Tongue (tissue), 3 donors: ENCODE measurements at places on chromosomes 1 and 21. TPM values are rescaled to one million over a fixed set of nuclear protein-coding genes. Genes with fewer than 3 reads are reported as not detected.

DNA sequence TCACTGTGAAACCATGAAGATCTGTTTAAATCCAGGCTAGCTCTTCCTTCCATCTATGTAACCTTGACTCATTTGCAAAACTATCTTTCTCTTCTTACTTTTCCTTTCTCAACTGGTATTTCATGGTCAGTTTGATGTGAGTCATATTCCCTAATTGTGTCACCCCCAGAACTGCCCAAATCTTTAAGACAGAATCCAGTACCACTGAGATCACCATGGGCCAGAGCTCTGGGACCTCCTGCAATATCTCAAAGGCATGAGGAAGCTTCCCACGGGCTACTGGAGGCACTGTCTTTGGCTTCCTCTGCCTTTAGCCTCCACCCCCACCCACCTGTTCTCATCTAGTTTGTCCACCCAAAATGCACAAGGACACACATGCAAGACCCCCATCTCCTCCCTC lies 274.4 kb upstream of the FMN2 start:
- no peak for DNase-seq

GRCh38 chr1:241596633-241597032 lies 43.5 kb downstream of the CHML start:
- DNase-seq, result no peak

DNA sequence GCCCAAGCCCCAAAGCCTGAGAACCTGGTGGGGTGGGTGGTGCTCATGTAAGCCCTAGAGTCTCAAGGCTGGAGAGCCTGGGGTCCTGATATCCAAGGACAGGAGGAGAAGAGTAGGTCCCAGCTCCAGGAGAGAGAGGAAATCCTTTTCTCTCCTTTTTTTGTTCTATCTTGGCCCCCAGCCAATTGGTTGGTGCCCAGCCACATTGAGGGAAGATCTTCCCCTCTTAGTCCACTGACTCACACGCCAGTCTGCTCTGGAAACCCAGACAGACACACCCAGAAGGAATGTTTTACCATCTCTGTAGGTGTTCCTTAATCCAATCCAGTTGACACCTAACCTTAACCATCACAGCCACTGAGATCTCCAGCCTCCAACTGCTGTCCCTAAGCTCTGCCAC lies 16.2 kb upstream of the LIN9 start:
- DNase-seq, result no peak

The AXDND1 gene
- 0.31 TPM for total RNA-seq

The OR2T2 gene
- not detected for total RNA-seq

DNA sequence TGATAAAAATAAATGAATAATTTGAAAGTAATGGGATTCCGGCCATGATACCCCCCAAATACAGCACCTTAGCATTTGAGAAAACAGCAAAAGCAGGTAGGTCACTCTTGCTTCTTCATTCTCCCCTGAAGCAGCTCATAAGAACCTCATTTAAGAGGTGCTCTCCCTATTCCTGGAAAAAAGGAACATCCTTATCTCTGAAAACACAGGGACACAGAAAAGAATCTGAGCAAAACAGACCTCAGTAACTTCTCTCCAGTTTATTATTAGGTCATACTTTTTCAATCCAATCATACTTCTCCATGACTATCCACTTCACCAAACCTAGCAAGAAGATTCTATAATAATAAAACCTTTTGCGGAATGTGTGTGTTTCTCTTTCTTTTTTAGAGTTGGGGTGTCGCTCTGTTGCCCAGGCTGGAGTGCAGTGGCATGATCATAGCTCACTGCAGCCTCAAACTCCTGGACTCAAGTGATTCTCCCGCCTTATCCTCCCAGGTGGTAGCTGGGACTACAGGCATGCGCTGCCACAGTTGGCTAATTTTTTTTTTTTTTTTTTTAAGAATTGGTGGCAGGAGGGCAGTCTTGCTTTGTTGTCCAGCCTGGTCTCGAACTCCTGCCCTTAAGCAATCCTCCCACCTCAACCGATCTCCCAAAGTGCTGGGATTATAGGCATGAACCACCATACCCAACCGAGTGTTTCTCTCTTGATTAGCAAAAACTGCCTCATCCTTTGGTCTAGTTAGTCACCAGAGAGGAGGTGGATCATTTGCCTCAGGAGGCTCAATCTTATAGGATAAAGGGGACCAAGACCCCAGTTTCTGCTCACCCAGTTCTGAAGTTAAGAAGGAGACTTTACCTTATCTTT lies 10.6 kb upstream of the TRIM33 start:
- DNase-seq, result no peak

The CXADR gene
- total RNA-seq, result 23.8 TPM

DNA sequence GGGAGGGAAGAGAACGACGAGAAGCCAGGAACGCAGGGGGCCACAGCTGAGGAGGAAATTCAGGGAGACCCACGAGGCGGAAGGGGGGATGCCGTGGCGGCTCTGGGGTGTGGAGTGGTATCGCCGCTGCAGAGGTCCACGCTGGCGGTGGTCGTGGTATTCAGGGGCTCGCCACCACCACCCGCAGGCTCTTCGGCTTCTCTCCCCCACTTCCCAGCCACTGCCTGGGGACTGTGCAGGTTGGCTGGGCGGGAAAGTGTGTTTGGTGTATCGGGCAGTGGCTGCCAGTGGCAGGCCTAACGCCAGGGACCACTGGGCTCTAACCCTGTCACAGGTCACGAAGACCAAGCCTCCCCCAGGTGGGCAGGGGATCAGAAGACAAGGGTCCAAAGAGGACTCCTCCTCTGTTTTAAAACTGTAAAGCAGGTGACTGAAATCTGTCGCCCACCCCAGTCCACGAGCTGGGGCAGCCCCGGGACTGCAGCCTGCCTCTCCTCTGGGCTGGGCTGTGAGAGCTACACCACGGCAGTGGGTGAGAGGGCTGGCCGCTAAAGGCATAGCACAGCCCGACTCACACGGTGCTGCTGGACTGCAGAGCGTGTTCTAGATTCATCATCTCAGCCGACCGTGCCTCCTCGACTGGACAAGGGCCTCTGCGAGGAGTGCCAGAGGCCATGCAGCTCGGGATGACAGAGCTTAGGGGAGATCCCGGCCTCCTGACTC lies 30.9 kb downstream of the SLC66A1 start:
- DNase-seq, result no peak

- peak; percentile 61 for DNase-seq
These were observed 3.8 kb downstream of the FBXO2 start for GRCh38 chr1:11650331-11650991.

DNA sequence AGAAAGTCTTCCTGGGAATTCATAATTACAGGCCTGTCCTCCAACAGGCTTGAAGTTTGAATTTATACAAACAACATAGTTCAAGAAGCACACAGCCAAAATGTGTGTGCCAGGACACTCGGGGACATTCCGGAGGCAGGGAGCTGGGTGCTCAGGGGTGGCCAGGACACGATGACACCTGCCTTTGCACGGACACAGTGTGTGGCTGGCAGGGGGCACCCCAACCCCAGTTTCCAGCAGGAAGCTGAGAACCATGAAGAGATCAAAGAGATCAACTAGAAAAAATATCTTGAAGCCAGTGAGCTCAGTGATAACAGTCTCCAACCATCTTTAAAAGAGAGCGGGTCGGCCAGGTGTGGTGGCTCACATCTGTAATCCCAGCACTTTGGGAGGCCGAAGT lies 32.5 kb upstream of the TRAPPC10 start:
- no peak for DNase-seq

DNA sequence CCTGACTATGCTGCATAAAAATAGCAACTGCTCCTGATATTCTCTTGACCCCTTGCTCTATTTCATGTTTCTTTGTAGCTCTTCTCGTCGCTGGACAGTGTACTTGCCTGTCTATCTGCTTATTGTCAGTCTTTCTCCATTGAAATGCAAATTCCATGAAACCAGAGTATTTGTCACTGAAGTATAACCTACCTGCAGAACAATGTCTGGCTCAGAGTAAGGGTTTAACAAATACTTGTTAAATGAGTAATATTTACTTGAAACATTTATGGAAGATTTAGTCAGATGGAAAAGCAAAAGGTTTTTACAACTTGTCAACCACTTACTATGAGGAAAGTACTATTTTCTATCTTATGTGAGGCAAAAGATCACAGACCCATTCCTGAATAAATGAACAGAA lies 19.9 kb upstream of the ERICH3 start:
- no peak for DNase-seq

The FCRLB gene
- 1.0 TPM for total RNA-seq

DNA sequence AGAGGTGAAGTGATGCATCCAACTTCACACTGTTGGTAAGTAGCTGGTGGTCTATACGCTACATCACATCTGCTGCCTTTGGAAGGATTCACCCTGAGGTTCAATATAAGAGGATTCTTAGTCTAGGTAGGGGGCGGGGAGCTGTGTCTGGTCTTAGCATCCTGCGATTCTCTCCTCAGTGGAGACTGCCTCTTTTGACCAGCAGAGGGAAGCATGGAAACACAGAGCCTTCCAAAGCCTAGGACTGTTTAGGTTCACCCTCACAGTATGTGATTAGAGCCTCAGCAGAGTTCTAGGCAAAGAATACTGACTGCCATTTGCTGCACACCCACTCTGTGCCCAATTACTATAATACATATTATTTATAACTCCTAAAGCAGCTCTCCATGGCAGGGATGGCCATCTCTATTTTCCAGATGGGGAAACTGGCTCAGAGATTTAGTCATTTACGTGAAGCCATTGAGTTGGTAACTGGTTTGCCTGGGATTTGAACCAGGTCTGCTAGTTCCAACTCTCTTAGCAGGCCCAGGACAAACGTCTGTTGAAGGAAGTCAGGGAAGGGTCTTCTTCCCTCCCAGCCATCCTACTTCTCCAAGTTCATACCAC lies 28.9 kb upstream of the EFCAB14 start:
- peak; percentile 39 for DNase-seq

The BATF3 gene
- total RNA-seq, result 3.0 TPM

The MFSD2A gene
- total RNA-seq, result 2.1 TPM

DNA sequence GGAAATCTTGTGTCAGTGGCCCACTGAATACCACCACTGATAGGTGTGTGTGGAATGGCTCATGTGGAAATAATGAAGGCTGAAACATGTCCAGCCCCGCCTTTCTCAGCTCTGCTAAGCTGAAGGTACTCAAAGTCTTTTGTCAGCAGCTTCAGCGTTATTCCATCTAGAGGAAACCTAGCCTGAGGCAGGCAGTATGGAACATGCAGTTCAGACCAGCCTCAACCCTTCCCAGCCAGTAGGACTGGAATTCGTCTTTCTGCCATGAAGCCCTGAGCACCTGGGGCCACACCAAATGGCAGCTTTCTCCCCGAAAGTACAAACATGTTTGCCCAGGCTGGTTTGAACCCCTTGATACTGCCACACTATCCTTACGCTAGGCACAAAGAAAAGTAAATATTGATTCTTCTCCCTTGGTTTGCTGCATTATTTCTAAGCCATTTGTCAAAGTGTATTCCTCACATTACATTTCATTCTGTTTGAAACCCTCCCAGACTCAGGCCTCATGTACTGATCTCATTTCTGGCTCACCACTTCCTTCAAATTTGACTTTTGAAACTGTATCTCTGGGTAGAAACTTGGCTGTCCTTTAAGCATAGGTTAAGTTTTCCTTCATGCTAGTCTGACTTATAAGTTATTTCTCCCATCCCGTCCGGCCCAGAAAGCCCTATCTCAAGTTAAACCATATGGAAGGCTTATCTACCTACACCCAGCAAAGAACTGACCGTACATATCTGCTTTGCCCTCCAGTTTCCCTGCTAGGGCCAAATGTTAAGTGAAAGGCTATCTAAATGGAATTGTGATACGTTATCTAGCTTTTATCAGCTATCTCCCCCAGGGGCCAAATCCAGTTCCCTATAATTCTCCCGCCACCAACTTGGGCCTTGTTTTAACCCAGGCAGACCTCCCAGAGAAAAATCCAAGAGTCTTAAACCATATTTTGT lies 45.7 kb upstream of the HOOK1 start:
- DNase-seq, result peak; percentile 51

DNA sequence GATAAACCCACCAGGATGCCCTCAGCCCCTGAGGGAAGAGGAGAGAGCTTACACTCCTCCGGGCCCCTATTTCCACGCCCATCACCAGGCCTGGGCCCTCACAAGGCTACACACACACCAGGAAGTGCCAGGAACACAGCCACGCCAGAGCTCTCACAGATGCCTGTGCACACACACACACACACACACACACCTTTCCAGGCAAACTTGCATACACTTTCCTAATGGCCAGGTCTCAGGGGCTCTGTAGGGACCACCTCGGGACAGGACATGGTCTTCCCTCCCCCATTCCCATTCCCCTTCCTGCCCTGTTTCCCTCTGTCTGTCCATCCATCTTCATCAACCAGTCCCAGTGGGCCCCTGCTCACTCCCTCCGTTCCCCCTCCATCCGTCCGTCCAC lies 9.7 kb upstream of the EPHA2 start:
- DNase-seq, result peak; percentile 14

The CD2 gene
- total RNA-seq, result 1.6 TPM

DNA sequence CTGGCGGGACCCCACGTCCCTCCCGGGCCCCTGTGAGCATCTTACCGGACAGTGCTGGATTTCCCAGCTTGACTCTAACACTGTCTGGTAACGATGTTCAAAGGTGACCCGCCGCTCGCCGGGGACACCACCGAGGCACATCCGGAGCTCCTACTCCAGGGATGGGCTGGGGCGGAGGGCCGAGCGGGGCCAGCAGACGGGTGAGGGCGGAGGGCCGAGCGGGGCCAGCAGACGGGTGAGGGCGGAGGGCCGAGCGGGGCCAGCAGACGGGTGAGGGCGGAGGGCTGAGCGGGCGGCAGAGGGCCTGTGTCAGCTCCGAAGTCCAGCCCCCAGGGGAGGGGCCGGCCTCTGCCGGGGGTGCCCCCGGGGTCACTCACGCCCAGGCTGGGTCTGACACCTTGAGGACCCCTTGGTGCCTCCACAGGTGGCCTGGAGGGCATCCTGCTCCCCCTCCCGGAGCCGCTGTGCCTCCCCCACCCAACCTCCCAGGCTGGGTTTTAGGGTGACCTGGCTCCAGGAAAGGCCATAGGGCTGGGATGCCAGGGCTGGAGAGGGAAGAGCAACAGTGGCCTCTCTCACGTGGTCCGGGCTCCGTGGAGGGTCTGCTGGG lies 5.7 kb upstream of the TTLL10 start:
- DNase-seq, result no peak

The RGS13 gene
- total RNA-seq, result 0.10 TPM

DNA sequence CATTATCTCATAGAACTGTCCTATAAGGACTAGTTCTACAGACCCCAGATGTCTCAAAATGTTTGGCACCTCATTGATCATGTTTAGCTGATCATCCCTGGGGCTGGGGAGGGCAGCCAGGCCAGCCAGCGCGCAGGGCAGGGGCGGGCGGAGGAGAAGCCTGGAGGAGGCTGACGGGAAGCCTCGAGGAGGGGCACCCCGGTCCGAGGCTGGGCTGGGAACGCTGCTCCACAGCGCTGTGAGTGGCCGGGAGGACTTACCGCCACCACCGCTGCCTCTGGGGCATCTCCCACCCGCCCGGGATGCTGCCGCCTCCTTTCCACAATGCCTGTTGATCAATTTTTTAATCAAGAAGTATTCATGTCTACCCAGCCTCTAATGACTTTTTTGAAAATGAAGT lies 159.5 kb upstream of the GREM2 start:
- no peak for DNase-seq

DNA sequence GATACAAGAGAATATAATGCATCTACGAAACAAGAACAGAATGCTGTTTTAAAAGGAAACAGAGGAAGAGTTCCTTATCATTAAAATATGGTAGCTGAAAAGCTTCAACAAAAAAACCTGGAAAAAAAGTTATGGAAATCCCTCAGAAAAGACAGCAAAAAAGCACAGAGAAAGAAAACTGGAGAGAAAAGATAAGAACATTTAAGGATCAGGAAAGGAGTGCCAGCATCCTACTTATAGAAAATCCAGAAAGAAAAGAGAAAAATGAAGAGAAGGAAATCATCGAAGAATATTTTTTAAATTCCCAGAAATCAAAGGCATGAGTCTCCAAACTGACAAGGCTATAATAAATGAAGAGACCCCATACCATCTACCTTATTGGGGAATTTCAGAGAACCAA lies 29.8 kb downstream of the SUSD4 start:
- DNase-seq, result no peak
